Adipocyte (in vitro differentiated cells): ENCODE measurements at places on chromosomes 6 and 20.

DNA sequence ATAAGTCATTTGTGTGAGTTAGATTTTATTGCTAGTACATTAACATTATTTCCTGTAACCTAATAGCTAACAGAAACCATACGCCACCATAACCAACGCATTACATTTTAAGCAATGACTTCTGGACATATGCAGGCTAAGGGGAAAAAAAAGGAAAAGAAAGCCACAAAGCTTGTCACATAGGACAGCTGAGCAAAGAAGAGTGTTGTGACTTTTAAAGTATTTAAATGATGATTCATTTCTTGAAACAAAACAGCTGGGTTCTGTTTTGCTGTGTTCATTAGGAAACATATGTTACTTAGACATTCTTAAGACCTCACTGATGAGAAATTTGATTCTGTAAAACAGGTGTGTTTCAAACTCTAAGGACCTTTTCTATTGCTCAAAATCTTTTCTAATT, 171.4 kb downstream of the COL9A1 start:
- DNase-seq = peak; percentile 10

GRCh38 chr20:18058661-18059467, 1.1 kb upstream of the OVOL2 start:
- DNase-seq = peak; percentile 1

DNA sequence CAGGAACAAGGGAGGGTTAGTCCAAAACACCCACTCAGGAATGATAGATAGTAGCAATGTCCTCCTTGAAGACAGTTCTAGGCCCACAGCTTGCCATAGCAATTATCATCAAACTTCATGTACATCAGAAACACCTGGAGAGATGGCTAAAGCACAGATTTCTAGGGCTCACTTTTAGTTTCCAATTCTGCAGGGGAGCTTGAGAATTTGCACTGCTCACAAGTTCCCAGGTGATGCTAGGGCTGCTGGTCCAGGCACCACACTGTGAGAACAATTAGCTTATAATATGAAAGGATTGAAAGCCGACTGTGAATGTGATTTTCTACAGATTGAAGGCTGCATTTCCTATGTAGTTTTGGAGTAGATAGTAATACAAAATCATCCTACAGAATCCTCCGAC, 3.5 kb downstream of the DEFB126 start:
- no peak for DNase-seq

GRCh38 chr6:160790028-160790792, 88.2 kb downstream of the PLG start:
- DNase-seq = no peak

- DNase-seq = no peak
Observed at GRCh38 chr6:150298676-150299075, 70.1 kb upstream of the IYD start.

DNA sequence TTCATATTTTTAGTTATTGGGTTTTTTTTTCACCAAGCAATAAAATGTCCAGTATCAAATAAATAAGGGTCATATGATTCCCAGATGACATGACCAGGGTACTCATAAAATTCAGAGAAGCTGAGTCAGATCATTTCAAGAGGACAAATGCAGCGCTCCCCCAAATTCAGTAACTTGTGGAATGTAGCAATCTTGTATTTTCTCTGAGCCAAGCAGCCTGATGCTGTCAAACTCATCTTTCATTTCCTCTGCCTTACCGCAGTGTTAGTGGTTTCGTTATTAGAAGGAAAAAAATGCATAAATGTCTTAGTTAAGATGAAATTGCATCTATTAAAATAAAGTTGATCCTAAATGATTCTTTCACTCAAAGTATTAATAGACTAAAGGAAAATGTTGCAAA, 57.8 kb upstream of the EDN1 start:
- DNase-seq = no peak

DNA sequence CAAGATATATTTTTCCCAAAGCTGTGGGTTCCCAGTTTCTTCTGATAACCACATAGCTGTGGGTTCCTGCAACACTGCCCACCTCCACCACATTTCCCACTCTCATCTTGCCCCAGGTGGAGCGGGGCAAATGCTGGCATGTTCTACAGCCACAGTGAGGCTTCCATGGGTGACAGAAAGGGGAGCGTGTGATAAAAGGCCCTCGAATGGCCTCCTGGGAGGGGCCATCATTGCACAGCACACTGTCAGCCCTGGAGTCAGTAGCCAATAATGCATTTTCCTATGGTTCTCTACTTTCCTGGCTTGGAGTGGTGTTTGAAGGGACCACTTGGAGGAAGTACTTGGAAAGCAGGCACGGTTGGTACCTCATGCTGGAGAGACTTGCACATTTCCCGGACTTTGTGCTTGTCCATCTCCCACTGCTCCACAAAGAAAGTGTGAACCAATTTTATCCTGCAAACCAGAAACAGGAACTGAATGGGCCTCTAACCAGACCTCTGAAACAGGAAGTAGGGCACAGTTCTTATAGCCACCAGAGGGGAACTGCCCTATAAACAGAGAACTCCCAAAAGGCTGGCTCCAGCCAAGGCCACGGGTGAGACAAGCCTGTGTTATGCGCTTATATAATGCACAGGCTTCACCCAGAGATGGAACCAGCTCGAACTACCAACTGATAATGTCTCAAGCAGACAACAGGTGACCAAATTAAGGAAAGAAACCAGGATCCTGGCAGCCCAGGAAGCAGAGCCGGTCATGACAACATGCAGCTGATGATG, 8.6 kb downstream of the MAP3K5 start:
- no peak for DNase-seq

- DNase-seq = no peak
Observed at GRCh38 chr20:45508068-45508886, 7.1 kb downstream of the SPINT3 start.

DNA sequence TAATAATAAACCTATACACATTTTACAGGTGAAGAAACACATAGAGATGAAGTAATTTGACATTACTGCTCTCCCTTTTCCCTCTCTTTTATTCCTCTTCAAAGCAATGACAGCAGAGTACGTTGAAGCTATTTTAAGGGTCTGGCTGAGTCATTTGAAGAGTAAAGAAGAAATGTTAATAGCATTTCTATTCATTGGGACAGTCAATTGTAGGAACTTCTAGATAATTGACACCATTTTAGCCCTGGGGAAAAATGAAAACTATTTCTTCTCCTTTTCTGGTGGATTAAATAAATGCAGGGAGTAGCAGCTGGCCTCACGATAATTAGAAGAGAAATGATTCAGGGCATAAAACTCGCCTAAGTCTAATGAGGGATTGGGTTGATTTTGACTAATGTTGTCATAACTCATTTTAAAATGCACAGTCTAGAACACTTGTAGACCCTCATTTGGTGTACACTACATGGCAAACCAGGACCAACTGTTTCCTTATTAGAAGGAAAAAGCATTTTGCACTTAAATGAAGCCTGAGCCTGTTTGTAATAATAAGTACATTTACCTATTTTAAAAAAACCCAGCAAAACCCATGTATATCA, 48.1 kb downstream of the RIPOR2 start:
- DNase-seq = no peak

GRCh38 chr20:53216856-53217576, 244.9 kb downstream of the TSHZ2 start:
- DNase-seq = peak; percentile 25

DNA sequence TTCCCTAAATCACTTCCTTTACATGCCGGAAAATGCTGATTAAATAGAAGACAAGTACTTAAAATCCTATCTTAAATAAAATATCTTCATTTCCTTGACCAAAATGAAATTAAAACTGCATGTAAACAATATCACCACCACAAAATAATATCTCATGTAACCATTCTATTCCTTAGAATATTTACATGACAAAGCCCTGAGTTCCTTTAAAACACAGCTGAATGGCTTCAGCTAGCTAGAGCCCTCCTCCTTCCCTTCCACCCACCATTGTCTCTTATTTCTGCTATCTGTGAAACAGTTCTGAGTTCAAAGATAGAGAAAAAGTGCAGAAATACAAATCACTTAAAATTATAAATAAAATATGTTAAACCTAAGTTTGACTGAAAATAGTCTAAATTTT, 103.1 kb downstream of the HIVEP2 start:
- DNase-seq = peak; percentile 15

GRCh38 chr20:14142171-14142570, 146.9 kb downstream of the MACROD2 start:
- peak; percentile 76 for DNase-seq

DNA sequence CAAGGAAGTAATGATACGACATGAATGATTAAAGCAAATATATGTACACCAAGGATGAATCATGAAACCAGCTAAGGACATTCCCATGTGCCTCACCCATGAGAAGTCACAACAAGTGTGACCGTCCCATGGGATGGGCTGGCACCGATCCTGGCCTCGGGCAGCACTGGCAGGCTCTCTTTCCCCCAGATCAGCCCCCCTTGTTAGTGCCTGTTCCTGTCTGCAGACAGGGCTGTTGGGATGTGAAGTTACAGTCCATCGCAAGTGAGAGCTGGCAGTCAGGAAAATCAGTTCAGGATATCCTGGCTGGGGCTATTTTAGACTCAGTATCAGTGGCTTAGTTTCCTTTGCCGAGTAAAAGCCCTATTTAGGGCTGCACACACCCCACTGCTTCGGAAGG, 129.2 kb upstream of the SNX9 start:
- no peak for DNase-seq

- peak; percentile 83 for DNase-seq
Observed at GRCh38 chr6:42783177-42783875, 1.5 kb downstream of the BICRAL start.

DNA sequence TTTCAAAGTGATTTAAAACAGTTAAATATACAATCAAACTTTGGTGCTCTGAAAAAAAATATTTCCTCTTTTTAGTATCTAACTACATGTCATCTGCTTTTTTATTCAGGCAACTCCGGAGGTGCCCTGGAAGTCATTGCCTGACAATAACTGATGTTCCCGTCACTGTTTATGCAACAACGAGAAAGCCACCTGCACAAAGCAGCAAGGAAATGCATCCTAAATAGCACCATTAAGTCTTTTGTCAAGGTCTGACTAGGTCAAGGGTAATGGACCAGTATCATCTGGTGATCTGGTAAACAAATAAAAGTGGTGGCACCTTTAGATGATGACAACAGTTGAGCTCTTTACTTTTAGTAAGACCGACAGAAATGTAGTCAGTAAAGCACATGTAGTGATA, 13.2 kb downstream of the FAM229B start:
- no peak for DNase-seq

DNA sequence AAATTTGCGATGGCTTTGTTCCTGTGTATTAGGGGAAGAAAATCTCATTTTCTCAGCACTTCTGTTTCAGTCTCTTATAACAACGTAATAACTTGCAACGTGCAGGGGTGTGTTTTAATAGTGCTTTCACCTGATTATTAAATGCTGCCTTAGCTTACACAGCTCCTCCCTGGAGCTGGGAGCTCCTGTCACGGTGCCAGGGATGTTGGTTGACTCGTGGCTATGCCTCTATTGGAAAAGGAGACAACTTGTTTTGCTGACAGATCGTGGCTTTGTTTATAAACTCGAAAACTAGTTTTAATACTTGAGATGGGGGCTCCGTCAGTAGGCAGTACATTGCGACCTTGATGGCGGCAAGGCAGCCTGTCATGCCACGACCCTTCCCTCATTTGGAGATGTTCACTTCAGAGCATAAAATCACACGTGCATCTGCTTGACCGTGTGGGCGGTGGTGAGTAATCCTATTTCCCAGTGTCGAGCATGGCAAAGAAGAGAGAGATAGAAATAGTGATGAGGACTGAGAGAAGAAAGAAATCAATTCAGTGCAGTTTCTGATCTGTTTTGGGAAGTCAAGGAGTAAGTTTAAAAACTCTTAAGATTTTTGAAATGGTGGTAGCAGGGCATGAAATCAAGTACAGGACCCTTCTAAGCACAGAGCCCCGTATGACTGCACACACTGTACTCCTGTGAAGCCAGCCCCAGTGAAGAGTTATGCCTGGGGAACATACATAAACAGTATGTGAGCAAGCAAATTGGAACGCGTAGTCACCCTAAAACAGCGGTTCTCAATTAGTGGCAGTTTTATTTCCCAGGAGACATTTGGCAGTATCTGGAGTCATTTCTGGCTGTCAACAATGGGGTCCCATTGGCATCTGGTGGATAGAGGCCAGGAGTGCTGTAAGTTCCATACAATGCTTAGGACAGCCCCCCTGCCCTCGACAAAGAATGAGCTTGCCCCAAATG, 147.2 kb downstream of the DOK5 start:
- peak; percentile 72 for DNase-seq

GRCh38 chr6:11025921-11026635, 18.0 kb downstream of the ELOVL2 start:
- no peak for DNase-seq

GRCh38 chr6:48817333-48818051, 645.6 kb downstream of the MMUT start:
- no peak for DNase-seq

DNA sequence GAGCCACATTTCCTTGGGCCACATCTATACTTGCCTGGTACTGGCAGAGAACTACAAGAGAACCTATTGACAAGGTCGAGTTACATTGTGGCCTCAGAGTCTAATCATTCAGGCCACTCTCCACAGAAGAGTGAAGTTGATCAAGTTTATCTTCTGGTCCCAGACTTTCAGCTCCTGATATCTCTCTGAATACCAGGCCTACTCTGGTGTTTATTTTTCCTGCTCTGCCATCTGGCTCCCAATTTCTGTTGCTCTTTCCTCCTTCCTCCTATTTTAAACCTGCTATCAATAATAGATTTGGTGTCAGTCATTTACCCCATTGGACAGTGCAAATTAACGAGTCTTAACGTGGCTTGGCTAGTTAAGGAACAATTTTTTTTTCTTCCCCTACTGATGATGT, 46.6 kb downstream of the SCGN start:
- DNase-seq = no peak

GRCh38 chr6:14867802-14868201, 378.1 kb upstream of the JARID2 start:
- peak; percentile 15 for DNase-seq

DNA sequence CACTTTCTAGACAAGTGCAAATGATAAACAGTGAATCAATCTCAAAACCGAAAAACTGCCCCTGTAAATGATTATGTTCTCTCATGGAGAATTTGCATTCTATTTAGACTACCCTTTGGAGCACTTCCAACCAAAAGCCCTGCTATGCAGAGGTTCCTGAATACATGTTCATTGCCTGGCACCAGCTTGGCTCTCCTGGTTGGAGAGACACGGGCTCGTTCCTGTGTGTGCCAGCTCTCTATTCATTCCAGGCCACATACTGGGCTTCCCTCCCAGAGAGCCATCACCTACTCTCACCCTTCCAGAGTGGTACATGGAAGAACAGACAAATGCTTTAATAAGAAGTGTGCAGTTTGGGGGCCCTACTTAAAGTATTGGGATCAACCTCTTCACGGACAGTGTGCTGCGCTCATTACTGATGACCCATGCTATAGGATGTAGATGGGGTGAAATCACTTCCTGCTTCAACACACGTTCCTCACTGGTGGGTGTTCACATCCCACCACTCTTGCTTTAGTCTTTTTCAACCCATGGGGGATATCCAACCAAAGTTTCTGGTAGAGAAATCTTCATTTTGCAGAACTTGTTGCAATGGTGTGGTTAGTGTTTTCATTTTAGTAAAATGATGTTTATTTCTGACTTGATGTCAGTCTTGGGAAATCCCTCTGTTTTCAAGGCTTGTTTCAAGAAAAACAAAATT, 38.5 kb upstream of the NAA20 start:
- no peak for DNase-seq

GRCh38 chr6:81969011-81969410, 216.5 kb upstream of the TENT5A start:
- no peak for DNase-seq
